ENCODE measurements at places on chromosomes 16 and 17.

DNA sequence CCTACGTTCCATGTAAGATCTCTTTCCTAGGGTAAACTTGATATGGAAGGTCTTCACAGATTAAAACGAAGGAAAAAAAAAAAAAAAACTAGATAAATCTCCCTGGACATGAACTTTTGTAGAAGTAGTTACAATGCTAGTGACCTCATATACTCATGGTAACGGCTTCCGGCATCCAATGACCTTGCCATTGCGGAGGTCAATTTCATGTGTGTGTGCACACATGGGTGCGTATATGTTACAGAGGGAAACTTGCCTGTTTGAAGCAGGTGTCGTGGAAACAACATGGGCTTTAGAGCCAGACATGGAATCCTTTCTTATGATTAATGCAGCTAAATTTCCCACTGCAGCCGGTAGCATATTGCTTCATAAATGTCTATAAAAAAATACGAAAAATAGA, 435.5 kb downstream of the MAF start:
- no peak for DNase-seq

DNA sequence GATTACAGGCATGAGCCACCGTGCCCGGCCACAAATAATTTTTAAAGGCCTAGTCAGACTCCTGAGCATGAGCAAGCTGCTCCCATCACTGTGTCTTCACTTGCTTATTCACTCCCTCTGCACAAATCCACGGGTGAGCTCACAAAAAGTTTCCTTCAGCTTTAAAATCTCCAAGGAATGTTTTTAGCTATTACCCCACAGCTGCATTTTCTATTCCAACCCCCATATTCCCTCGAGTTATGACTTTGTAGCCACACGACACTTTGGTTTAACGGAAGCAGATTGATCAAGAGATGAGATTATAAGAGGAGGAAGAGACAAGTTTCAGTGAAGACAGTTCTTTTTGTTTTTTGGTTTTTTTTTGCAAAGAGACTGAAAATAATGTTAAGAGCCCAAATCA, 49.1 kb upstream of the SLC25A19 start:
- no peak for DNase-seq

GRCh38 chr17:29045734-29046472, 3.0 kb downstream of the PIPOX start:
- no peak for DNase-seq

GRCh38 chr17:15649861-15650421, 30.4 kb upstream of the FBXW10B start:
- DNase-seq, result no peak

DNA sequence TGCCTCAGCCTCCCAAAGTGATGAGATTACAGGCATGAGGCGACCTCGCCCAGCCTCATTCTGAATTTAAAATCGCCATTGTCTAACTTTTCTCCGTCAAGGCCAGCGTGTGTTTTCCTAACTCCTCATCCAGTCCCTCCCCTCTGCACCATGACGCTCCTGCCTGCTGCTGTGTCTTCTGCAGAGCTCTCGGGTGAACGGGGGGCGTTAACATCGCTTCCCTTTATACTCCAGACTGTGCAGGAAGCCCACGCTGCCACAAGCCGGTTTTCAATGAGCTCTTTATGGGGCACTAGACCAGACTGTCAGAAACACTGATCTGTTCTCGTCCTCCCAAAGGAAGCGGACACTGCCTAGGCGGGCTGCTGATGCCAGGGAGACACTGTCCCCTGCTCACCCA, 13.2 kb downstream of the AANAT start:
- DNase-seq, result no peak

DNA sequence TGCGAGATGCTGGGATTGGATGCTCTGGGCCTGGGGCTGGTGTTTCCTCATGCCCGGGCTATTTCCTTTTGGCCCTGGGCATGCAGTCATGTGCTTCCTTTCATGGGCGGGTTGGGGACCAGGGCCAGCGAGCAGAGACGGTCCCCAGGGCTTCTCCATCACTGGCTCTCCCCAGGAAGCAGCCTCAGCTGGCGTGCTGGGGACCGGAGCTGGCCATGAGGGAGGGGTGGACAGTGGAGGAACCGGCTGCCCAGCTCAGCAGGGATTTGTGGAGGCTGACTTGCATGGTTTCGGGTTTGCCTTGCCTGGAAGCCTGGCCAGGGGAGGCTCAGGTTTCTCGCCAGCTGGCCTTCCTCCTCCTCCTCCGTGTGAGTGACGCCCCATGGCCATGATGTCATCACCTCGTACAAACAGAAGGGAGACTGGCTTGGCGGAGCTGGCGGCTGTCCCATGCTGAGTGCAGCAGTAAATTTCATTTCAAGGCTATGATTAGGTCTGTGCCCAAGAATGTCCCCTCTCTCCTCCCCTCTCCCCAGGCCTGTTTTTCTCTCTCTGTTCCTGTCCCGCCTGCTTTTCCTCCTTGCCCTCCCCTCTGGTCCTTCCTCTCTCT, 8.9 kb upstream of the TIMP2 start:
- no peak for DNase-seq

- DNase-seq, result peak; percentile 74
Measured at GRCh38 chr16:29900102-29900887, at the start of gene ASPHD1. TSS of gene ASPHD1 (plus strand) at chr16:29900488. CDS start at chr16:29900972, 484 bp downstream.

DNA sequence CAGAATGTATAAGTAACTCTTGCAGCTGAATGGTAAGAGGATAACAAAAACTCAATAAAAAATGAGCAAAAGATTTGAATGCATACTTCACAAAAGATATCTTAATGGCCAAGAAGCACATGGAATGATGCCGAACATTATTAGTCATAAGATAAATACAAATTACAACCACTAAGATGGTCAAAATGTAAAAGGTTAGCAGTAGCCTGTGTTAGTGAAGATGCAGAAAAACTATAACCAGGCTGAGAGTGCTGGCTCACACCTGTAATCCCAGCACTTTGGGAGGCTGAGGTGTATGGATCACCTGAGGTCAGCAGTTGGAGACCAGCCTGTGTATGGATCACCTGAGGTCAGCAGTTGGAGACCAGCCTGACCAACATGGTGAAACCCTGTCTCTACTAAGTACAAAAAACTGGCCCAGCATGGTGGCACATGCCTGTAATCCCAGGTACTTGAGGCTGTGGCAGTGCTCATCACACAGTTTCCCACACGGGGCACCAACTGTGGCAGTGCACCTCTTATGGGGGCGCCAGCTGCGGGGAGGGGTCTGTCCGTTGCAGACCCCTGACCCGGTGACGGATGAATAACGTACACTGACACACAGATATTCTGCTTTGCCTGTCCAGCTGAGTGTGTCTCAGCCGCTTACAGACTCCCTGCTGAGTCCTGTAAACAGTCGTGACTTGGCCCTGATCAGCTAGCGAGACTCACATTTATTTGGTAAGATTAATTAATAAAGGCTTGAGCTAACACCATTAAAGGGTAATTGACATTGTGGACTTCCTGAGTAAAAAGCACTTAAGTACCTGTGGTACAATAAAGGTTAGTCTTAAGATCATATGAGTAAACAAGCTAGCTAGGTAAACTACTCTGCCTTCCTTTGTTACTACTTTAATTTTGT, 45.7 kb upstream of the FAM20A start:
- DNase-seq, result no peak

DNA sequence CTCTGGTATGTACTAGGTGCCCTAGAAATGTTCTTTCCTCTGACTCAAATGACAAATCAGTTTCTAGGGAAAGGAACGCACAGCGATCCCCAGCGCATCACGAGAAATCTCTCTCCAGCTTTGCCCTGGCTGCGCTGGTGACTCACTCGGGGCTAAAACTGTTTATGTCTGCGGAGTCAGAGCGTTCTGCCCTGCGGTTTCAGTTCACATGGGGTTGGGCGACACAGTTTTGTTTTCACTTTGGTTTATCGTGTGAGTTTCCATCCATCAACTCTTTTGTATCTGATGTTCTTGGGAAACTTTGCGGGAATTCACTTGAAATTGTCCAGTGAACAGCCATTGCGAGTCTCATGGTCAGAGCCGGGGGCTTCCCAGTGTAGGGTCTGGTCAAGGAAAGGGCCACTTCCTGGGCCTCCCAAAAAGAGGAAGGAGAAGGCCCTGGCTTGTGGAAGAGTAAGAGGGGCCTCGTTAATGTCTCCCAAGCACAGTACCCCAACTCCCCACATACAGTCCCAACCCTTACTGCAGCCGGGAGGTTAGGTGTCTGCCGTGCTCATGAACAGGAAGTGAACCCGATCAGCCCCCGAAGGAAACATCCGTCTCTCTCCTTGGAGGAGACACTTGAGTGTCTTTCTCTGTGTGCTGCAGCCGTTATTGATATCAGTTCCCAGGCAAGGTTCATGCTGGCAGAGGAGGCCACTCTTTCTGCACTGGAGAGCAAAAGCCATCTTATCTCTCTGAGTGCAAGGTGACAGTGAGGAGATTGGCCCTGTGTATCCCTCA, 643.2 kb downstream of the WWOX start:
- peak; percentile 90 for DNase-seq

GRCh38 chr17:81960130-81960958, 643 bp downstream of the NOTUM start:
- no peak for DNase-seq

- no peak for DNase-seq
Measured at GRCh38 chr16:77700846-77701245, 21.5 kb upstream of the NUDT7 start.

- DNase-seq, result no peak
Measured at GRCh38 chr17:19551591-19552148, 18.0 kb downstream of the SLC47A1 start.

GRCh38 chr17:38735161-38735997, 5.2 kb downstream of the CISD3 start:
- peak; percentile 69 for DNase-seq

Measured in CD4-positive, alpha-beta T cell treated with Interleukin-15 for 4 hours (primary cell).